ENCODE measurements at places on chromosomes 4 and X.

GRCh38 chrX:140432346-140433175 is 72.3 kb downstream of the SOX3 start:
- DNase-seq: peak; percentile 67

GRCh38 chr4:90198086-90198847 is 71.1 kb downstream of the CCSER1 start:
- peak; percentile 26 for DNase-seq

DNA sequence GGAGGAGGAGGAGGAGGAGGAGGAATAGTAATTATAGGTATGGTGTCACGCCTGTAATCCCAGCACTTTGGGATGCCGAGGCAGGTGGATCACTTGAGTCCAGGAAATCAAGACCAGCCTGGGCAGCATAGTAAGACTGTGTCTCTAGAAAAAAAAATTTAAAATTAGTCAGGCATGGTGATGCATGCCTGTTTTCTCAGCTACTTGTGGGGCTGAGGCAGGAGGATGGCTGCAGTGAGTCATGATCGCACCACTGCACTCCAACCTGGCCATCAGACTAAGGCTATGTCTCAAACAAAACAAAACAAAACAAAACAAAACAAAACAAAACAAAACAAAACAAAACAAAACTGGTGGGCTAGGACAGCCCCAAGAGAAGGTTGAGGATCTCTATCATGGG is 3.0 kb downstream of the STARD8 start:
- DNase-seq: peak; percentile 37

DNA sequence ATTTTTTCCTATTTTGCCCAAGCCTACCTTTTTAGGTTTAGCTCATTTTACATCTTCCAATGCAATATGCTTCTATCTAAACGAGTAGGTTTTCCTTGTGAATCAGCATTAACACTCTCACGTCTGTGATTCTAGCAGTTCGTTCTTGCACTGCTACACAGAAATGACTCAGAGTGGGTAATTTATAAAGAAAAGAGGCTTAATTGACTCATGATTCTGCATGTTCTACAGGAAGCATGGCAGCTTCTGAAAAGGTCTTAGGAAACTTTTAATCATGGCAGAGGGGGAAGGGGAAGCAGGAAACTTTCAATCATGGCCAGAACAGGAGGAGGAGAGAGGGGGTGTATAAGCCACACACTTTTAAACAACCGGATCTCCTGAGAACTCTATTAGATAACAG is 44.9 kb downstream of the SPANXN1 start:
- DNase-seq: peak; percentile 7

DNA sequence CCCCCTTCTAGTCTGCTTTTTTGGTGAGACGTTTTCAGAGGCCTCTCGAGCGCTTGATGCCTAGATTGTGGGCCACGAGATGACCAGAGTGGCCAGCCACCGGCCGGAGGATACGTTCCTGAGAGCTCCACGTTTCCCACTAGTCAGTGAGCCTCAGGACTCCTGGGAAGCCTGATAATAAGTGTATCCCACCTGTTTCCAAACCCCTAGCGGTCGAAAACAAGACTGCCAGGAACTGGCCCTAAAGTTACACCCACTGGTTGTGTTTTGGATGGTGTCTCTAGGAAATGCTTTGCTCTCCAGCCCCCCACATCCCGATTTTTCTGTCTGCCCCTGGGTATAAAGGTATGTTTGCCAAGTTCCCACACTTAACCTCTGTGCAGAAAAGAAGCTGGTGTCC is 4.6 kb upstream of the RS1 start:
- peak; percentile 12 for DNase-seq

DNA sequence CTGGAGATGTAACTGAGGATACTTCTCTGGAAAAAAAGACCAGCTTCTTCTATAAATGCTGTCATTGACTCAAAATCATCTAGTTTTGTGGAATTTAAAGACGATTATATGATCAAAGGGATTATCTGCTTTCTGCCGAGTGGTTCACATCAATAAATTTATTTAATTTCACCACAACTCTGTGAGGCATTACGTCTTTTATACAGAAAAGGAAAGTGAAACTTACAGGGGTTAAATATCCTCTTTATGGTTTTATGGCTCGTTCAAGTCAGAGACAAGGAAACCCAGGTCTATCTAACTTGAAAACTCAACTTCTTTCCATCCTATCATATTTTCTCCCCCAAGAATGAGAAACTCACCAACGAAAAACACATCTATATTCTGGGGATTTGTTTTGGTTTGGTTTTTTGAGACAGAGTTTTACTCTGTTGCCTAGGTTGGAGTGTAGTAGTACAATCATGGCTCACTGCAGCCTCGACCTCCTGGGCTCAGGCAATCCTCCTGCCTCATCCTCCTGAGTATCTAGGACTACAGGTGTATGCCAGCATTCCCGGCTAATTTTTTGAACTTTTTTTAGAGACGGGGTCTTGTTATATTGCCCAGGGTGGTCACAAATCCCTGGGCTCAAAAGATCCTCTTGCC is 377.9 kb upstream of the EMCN start:
- DNase-seq: no peak

DNA sequence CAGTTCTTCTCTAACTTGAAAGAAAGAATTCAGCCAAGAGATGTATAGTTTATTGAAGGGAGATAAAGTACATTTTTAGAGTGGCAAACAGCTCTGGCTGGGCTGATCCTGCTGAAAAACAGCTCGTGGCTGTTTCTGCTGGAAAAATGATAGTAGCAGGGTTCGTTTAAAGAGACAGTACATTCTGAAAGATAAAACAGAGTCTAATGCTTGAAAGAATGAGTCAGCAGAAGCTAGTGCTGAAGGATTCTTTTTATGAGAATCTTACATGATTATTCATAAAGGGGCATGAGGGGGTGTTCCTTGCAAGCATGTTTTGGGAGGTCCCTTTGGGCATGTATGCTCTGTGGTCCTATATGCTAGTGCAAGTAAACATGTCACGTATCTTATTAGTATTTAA is 790.0 kb downstream of the PCDH18 start:
- no peak for DNase-seq

- DNase-seq: peak; percentile 37
Measured at GRCh38 chr4:52586069-52586468, 73.0 kb downstream of the USP46 start.

DNA sequence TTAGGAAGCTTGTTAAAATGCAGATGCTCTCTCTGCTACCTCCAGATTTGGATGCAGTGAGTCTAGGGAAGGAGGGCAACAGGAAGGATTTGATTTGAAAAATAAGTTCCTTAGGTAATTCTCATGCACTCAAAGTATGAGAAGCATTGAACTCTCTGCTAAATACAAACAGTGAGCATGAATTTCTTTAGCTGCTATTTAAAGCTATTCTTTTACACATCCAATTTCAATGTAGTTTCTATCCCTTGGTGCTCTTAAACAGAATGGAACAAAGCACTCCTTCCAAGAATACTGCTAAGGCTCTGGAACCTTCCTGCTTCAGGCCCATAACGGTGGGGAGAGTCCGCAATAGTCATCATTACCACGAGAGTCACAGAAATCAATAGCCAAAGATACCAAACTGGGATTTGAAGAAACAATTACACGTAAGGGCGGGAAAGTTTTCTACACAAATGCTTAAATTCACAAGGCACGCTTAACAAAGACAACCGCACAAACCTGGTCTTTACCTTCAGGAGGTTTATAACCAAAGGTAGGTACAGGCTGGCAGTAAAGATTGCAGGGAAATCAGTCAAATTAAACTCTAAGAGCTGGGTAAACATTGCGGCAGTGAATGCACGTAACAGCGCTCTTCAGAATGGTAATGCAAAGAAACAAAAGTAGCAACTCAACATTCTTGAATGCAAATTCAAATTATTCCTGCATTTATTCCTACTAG is 123.2 kb upstream of the NAP1L5 start:
- DNase-seq: peak; percentile 27

GRCh38 chrX:110002300-110003166 is at the start of gene TMEM164:
TSS of gene TMEM164 (plus strand) at chrX:110003114. CDS start at chrX:110003775, 661 bp downstream.
- peak; percentile 87 for DNase-seq

- no peak for DNase-seq
Measured at GRCh38 chr4:76084542-76084941, 10.0 kb downstream of the ART3 start.
